ENCODE measurements at places on chromosomes 11 and 22.

DNA sequence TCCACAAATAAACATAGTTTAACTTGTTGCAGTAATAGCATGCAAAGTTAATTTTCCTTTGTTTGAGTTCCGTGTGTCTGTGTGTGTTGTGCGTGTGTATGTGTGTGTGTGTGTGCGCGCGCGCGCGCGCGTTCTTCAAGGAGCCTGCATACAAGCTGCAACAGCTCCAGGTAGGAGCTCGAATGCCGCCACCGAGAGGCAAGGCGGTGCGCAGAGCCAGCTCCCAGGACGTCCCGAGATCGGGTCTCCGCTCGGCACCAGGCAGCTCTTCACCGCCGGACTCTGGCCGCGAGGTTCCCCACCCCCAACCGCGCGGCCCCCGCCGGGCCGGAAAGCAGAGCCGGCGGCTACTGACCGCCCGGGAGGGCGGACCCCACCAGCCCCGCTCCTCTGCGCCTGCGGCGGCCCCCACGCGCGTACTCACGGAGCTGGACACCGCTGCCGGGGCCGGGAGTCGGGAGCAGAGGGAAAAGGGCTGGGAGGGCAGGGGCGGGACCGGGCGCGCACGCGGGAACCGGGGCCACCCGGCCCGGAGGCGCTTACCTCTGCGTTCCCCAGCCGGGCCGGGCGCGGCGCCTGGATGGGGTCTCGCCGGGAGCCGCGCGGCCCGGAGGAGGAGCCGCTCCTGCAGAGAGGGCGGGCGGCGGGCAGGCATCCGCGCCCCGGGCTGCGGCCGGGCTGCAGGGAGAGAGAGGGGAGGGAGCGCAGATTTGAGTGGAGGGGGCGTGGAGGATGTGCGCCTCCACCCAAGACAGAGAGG is 40.4 kb upstream of the AKIP1 start:
- DNase-seq, result no peak

- DNase-seq, result no peak
These were observed 7.9 kb downstream of the FAM118A start for GRCh38 chr22:45317551-45318167.

GRCh38 chr11:79404325-79404724 is 36.5 kb downstream of the TENM4 start:
- DNase-seq, result no peak

DNA sequence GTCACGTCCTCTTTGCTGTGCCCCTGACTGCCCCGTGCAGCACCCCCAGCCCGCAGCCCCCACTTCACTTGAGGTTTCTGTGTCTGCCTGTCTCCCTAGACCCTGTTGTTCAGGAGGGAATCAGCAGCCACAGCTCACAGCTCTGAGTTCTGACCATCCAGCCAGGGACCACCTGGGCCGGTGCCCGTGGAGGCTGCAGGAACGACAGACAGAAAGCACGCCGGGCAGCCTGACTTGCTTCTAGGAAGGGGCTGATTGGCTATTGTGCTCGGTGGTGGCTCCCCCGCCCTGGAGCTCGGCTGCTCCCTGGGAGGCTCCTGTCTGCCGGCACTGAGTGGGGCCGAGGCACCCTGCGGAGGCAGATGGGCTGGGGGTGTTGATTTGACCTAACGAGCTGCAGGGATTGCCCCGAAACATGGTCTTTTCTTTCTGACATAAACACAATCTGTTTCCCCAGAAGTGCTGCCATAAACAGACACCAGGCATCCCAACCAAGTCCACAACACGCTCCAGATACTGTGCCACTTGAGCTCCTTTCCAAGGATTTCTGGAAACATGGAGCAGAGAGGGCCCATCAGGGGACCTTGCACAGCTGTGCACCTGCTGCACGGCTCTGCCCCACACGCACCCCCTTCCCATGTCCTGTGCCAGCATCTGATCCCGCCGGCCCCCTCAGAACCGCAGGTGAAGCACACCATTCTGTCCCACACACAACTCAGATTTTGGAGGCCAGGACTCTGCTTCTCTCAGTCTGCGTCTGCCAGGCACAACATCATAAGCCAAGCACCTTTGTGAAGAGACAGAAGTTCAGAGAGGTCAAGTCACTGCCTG is 855.9 kb downstream of the TBC1D22A start:
- DNase-seq, result no peak

GRCh38 chr22:22595001-22595835 is 36.2 kb upstream of the PRAME start:
- no peak for DNase-seq

- no peak for DNase-seq
These were observed 69.0 kb downstream of the EFCAB6 start for GRCh38 chr22:43743131-43743530.

DNA sequence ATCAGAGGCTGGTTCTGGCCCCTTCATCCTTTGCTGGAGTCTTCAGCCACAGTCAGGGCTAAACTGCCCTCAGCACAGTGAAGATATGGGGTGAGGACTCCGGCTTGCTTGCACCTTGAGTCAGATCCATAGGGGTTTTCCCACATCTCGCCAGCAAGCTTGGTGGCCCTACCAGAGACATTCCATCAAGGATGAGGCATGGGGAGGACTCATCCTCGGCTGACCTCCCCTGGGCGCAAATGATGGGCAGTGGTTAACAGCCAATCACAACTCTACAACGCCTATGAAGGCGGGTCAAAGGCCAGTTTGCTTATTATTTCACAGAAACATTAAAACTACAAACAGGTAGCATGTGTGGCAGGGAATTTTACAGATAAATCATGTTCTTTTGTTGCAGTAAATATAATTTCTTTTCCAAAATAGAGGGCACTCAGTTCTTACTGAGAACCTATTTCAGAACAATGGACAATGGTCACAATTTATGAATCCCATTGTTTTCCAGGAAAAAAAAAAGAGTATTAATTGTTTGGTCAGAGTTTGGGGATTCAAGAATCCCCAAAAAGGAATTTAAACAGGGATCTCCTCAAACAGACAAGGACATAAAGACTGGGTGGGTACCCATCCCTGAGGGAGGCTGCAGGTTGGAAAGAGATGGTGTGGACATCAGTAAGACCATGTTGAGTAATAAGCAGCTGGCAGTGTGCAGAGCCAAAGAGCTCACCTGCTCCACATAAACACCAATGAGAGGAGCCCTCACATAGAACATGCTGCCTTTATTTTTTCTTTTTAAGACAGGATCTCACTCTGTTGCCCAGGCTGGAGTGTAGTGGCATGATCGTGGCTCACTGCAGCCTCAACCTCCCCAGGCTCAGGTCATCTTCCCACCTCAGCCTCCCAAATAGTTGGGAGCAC is 14.8 kb downstream of the PLAAT3 start:
- DNase-seq, result no peak

- DNase-seq, result no peak
These were observed 18.4 kb downstream of the KCNQ1 start for GRCh38 chr11:2462986-2463765.

- no peak for DNase-seq
These were observed 109.7 kb upstream of the CLPB start for GRCh38 chr11:72543849-72544542.

DNA sequence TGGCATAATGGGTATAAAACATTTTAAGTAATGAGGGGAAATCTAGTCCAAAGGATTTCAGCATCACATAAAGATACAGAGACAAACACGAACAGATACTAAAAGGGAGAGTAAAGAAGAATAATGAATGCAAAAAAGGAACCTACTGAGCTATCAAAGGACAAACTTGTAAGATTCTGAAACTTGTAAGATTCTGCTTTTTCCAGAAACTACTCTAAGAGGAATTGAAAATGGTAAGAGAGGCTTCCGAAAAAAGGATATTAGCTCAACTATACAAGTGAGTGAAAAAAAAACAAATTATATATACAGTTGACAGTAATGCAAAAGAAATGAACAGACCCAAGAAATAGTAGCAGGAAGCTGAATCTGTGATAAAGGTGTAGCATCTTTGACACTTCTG is 37.7 kb downstream of the POLD3 start:
- DNase-seq, result no peak

- no peak for DNase-seq
These were observed 62.1 kb downstream of the ADAMTS15 start for GRCh38 chr11:130510407-130511006.

GRCh38 chr11:125944350-125945010 is 1.4 kb upstream of the VSIG10L2 start:
- DNase-seq, result no peak

DNA sequence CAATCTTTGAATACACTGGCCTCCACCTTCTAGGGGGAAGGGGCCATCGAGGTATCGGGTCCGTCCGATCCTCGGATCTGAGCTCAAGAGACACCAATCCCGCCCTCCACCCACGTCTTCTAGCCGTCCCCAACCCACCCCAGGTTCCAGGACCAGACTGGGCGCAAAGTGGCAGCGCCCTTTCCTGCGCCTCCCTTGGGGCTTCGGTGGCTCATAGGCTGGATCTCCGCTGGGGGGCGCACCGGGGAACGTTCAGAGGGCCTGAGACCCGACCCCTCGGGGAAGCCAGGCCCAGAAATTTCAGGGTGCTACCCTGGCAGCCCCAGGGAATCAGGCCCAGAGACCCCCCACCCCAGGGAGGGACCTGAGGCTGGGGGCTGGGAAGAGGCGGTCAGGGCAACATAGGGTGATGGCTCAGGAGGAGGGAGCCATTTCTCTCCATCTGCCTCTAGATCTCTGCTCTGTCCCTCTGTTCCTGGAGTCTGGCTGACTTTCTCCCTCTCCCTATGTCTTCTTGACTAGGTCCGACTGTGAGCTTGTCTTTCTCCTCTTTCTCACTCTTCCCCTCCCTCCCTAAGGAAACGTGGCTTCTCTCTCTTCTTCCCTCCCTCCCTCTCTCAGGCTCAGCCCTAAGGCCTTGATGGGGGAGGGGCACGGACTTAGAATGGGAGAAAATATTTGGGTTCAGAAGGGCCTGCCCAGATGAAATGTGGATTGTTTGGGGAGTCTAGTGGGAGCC is 1.1 kb downstream of the CREB3L1 start:
- peak; percentile 39 for DNase-seq

DNA sequence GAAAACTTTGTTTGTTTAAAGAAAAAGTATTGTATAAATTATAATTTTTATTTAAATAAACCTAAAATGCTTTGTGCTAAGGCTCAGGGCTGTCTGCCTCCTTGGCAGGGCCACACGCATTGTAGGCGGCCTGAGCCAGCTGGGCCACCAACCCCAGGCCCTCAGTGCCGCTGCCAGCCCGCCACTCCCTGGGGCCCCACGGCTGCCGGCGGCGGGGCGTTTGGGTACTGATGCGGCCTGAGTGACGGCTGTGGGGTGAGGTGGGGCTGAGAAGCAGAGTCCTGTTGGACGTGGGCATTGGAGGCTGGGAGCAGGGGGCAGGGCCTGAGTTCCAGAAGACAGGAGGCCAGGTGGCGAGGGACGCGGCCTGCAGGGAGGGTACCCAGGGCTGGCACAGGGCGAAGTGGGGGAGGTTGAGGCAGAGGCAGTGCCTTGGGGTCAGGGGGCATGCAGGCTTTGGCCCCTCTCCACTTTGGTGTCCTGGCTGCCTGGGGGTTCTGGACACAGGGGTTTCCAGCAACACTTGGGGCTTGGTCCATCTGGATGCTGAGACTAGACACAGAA is 58.3 kb downstream of the CERK start:
- DNase-seq, result no peak

- no peak for DNase-seq
These were observed 14.8 kb upstream of the PRSS23 start for GRCh38 chr11:86785576-86785975.

DNA sequence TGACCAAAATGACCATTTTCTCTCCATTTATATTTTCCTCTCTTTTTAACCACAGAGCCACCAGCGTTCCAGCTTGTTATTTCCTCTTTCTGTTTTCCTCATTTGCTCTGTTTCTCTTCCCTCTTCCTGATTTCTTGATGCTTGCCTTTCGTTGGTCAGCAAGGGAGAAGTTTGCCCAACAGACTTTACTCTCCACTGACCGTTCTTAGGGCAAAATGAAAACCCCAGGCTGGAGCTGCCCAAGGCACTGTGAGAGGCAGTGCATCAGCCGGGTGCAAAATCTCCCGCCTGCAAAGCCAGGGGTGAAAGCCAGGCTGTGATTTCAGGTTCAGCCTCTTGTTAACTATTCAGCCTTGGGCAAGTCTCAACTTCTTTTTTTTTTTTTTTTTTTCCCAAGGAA is 26.1 kb upstream of the APLP2 start:
- no peak for DNase-seq

DNA sequence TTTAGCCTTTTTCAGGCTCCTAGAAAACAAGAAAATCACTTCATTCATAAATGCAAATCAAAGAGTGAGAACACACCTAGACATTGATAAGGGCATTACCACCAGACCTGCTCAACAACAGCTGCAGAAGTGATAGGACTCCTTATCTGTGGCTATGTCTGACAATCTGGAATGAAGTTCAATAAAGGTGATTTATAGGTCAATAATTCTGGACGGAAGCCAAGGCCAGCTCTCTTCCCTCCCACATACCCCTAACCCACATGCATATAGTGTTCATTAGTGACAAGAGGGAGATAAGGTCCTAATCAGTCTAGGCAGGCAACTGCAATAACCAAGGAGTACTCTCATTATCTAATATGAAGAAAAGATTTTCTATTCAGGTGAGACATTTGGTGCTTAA is 111.3 kb downstream of the ETS1 start:
- no peak for DNase-seq

DNA sequence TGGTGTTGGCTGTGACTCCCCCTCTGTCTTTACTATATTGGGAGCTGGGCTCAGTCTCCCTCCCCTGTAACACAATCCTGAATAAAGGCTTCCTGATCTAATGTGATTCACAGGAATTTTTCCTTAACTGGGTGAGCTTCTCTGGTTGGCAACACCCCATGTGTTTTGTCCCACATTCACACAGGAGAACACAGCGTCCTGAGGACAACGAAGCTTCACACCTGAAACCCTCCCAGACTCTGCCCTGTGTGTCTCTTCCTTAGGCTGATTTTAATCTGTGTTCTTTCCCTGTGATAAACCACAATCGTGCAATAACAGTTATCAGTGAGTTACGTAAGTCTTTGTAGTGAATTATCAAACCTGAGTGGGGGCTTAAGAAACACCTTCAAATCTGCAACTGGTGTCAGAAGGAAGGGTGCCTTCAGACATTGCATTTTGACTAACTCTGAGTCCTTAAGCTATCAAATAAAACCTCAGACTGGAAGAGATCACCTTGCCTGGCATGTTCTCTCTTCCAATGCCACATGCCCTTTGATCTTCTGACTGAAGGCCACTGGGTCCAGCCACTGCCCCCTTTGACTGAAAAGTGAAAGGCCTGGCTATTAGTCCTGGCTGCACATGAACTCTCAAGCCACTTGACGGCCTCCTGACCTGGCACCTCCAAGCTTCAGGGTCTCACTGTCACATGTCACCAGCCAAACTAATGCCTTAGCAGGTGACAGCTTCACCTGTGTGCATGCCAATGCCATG is 17.3 kb downstream of the APOL3 start:
- DNase-seq, result no peak

DNA sequence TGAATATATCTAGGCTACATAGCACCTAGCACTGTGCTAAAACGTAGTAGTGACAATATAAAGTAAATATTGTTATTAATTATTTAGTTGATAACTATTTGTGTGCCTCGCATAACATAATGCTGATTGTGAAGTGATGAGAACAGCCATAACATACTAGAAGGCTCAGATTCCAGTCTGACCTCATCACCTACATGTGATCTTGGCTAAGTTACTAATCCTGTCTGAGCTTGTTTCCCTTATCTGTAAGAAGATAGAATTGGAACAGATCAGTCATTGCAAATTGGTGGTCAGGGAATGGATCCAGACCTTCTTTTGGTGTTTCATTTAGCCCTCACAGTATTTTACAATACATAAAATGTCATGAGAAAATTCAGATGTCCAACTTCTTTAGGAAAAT is 103.4 kb upstream of the SEZ6L start:
- no peak for DNase-seq

GRCh38 chr11:33861941-33862589 is 29.8 kb downstream of the LMO2 start:
- DNase-seq, result no peak

GRCh38 chr11:45106440-45106839 is 40.0 kb upstream of the PRDM11 start:
- no peak for DNase-seq

GRCh38 chr11:134228625-134229024 is 4.2 kb downstream of the VPS26B start:
- DNase-seq, result no peak

All from thymus (tissue), 14 donors.